ENCODE measurements at places on chromosomes 12 and 14.

DNA sequence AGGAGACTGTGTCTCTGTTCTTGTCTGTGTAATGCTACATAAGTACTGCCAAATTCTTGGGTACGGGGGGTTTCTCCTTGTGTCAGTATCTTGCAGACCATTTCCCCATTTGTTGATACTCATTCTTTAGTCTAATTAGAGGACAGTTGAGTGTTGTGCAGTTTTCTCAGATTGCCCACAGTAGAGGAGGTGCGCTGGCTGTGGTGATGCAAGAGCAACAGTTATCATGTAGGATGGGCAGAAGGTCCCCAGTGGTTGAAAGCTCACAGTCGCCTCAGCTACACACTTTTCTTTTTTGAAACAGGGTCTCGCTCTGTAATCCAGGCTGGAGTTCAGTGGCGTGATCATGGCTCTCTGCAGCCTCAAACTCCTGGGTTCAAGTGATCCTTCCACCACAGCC lies 37.8 kb upstream of the ATP2A2 start:
- no peak for DNase-seq

DNA sequence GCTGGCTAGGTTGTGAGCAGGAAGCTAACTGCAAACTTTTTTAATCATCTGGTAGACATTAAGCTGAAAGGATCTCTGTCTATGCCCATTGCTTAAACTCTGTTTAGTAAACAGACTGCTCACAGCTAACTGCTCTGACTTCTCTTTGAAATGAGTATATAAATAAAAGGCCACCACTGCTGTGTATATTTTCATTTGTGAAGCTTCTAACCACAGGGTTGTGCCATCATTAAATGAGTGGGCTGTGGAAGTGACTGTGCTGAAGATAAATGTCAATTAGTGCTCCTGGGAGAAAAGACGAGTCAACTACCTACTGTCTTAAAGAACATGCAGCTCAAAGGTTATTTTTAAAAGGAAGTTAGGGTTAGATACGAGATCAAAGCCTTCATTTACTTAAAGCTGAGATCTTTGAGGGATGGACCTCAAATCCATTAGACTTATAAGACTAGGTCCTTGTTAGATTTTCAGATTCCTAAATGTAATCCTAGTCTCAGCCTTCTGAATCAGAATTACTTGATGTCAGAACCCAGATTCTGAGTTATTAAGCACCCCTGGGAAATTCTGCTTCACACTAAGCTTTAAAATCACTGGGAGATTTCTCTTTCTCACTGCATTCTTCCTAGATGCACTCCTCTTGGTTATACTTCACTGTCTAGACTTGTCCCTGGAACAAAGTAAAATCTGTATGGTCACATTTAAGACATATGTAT lies 213.1 kb upstream of the FLRT2 start:
- peak; percentile 51 for DNase-seq

- DNase-seq = no peak
Measured at GRCh38 chr14:58677517-58677916, 39.8 kb downstream of the DACT1 start.

GRCh38 chr14:103528146-103528586 lies 830 bp upstream of the TRMT61A start:
- peak; percentile 38 for DNase-seq

DNA sequence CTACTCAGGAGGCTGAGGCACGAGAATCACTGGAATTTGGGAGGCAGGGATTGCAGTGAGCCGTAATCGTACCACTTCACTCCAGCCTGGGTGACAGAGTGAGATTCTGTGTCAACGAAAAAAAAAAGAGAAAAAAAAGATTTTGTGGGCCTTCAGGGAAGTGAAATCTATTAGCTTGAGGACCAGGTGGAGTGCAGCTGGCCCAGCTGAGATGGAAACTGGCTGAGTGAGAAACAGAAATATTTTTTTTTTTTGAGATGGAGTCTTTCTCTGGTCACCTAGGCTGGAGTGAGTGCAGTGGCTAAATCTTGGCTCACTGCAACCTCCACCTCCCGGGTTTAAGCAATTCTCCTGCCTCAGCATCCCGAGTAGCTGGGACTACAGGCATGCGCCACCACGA lies 2.3 kb upstream of the CLEC4C start:
- no peak for DNase-seq

DNA sequence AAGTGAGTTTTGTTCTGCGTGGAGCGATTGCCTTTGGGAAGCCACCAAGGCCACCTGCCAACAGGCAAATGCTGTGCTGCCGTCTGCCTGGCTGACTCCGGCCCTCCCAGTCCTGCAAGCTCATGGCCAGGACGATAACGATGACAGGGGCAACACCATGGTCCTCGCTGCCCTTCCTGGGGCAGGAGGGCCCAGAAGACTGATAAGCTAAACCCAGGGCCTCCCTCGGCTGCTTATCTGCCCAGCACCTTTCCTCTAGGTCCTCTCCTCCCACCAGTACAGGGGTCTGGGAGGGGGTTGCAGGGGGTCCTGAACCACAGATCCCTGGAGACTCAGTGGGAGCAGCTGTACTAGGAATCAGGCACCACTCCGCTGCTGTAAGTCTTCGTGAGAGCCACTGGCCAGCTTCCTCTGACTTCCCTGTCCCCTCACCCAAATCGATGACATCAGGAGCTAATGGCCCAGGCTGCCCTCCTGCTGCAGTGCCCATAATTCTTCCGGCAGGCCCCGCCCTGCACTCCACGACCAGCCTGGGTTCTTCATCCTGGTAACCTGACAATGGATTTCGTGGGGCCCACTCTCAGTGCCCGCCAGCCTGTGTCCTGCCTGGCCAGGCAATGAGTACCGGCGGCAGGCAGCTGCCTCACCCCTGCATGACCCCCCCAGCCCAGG lies 5.1 kb downstream of the ANKRD9 start:
- DNase-seq = no peak

DNA sequence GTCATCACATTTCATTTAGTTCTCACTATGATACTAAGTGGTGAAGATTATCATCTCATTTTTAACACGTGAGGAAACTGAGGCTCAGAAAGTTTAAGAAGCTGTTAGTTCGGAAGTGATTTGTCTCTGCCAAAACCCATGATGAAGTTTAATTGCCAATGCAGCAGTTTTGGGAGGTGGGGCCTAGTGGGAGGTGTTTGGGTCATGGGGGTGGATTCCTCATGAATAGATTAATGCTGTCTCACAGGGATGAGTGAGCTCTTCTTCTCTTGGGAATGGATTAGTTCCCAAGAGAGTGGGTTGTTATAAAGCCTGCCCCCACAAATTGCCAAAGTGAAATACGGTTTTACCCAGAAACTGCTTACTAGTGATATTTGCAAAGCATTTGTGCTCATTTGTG lies 91.5 kb upstream of the IGF1 start:
- peak; percentile 17 for DNase-seq

DNA sequence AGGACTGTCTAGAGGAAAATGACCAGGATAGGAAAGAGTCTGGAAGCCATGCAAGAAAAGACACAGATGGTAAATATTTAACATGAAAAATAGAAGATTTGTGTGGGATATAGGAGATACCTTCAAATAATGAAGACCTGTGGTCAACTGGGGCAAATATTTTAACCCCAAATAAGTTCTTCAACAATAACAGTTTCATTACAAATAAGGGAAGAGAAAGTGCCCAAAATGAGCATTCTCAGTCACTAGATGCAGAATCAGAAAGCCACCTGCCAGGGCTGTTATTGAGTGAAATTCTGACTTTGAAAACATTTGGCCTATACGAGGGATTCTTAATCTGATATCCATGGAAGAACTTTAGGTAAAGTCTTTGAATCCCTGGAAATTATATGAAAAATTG lies 231.2 kb upstream of the PLEKHG7 start:
- DNase-seq = no peak

Measured in fibroblast of skin of right biceps (primary cell).